ENCODE measurements at places on chromosomes 1 and 21. TPM values are rescaled to one million over a fixed set of nuclear protein-coding genes. Genes with fewer than 3 reads are reported as not detected.

Gene AIRE
- total RNA-seq, result not detected

- peak; percentile 99 for DNase-seq
Measured at GRCh38 chr21:33383056-33383888, 19.9 kb upstream of the IFNGR2 start.

DNA sequence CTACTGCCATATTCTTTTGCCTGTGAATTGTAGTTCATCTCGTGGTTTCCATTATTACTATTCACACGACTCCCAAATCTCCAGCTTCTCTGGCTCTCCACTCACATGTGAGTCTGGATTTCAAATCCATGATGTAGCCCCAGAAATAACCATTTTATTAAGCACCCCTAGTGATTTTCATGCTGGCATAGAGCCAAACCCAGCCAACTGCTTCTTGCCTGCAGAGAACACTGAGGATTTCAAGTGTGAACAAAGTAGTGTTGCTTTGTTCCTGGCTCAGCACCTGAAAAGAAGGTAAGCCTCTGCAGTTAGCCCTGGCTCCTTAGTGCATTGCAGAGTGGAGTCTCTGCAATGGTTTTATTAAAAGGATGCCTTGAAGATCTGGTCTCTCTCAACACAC, 25.9 kb downstream of the UTP25 start:
- DNase-seq, result no peak

DNA sequence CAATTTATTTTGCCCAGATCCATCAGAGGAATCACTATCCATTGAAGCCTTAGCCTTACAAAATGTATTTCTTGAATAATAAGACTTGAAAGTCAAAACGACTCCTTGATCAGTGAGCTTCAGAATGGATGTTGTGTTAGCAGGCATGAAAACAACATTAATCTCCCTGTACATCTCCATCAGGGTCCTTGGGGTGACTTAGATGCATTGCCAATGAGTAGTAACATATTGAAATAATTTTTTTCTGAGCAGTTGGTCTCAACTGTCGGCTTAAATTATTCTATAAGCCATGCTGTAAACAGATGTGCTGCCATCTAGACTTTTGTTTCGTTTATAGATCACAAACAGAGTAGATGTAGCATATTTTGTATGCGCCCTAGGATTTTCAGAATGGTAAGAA, 482.0 kb downstream of the AMY1C start:
- no peak for DNase-seq

Data from mammary epithelial cell (primary cell).